Mesothelial cell of epicardium (in vitro differentiated cells): ENCODE measurements at places on chromosomes 1 and 21. TPM values are rescaled to one million over a fixed set of nuclear protein-coding genes. Genes with fewer than 3 reads are reported as not detected.

The CRYAA gene
- total RNA-seq = not detected in 3 replicates

The IRF6 gene
- total RNA-seq = 38.1 to 43.1 TPM (median 39.9 TPM) in 3 replicates

The GBP3 gene
- total RNA-seq = 6.4 to 7.2 TPM (median 6.6 TPM) in 3 replicates

The TLR5 gene
- 2.5 to 3.8 TPM (median 3.1 TPM) in 3 replicates for total RNA-seq

The TSTD1 gene
- 53.2 to 60.3 TPM (median 53.7 TPM) in 3 replicates for total RNA-seq

The DISP3 gene
- total RNA-seq = 1.5 to 2.3 TPM (median 2.2 TPM) in 3 replicates

DNA sequence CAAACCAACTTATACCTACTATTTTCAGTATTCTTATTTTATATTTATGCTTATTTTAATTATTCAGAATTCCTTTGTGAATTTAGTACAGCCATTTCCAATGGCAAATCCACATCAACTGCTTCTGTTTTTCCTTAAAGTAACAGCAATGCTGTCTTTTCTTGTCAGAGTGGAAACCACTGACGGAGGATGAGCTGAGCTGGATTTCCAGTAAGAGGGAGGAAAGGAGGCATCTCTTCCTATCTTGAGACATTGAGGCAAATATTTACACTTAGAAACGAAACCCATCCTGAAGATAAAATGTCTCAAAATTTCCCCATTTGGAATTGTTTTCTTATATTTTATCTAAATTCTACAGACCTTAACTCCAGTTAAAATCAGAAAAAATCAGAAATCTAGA lies 66.1 kb upstream of the SLC44A3 start:
- H3K4me1 ChIP-seq = peaks cover 29% of the 10 kb centered on the region
- peak overlapping the region; percentile 73 for H3K27ac ChIP-seq
- H3K36me3 ChIP-seq = peaks cover 9% of the 10 kb centered on the region
- DNase-seq = no peak
- no peaks in the 10 kb centered on the region for H3K27me3 ChIP-seq

- no peaks in the 10 kb centered on the region for H3K27me3 ChIP-seq
- no peak for DNase-seq
- peaks cover 20% of the 10 kb centered on the region for H3K4me1 ChIP-seq
- no peak overlapping the region for H3K4me3 ChIP-seq
- no peaks in the 10 kb centered on the region for H3K36me3 ChIP-seq
These were observed 128.0 kb downstream of the NTPCR start for GRCh38 chr1:233078396-233078795.

DNA sequence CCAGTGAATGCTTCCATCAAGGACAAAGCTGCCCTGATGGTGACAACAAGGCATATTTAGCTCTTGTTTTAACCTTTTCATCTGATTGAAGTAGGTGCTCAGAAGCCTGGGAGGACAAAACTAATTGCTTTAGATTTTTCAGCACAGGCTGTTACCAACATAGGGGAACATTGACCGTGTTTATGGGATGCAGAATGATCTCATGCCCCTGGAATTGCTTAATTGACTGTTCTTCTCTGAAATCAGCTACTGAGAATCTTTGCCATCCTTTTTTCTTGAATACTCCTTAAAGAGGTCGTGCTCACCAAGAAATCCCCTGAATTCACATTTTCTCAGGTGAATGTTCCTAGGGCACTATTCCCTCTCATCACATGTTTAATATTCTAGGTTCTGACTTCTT lies 95.9 kb upstream of the CCDC190 start:
- H3K4me1 ChIP-seq = peaks cover 14% of the 10 kb centered on the region
- H3K27ac ChIP-seq = peak overlapping the region; percentile 47
- H3K27me3 ChIP-seq = no peaks in the 10 kb centered on the region
- H3K36me3 ChIP-seq = peaks cover 1% of the 10 kb centered on the region
- DNase-seq = no peak
- no peak overlapping the region for H3K4me3 ChIP-seq

- DNase-seq = no peak
- H3K27me3 ChIP-seq = no peaks in the 10 kb centered on the region
- no peak overlapping the region for H3K27ac ChIP-seq
- peaks cover 29% of the 10 kb centered on the region for H3K36me3 ChIP-seq
These were observed 66.5 kb downstream of the PEX14 start for GRCh38 chr1:10541286-10541685.

DNA sequence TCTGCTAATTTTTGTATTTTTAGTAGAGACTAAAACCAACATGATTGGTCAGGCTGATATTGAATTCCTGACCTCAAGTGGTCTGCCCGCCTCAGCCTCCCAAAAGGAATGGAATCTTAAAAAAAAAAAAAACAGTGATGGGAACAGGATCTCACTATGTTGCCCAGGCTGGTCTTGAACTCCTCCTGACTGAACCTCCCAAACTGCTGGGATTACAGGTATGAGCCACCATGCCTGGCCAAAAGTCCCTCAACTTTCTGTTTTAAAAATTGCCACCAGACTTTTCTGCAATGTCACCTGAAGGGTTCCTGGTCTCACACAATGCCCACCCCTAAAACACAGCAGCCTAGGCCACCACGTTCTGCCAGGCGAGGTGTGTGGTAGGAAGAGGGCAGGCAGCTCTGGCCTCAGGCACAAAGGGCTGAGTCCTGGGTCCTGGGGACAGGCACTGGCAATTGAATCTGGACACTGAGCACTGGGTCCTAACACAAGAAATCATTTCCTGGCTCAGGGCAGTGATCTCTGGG lies 21.2 kb upstream of the THRAP3 start:
- H3K36me3 ChIP-seq = no peaks in the 10 kb centered on the region
- no peaks in the 10 kb centered on the region for H3K27me3 ChIP-seq
- H3K4me1 ChIP-seq = peaks cover 11% of the 10 kb centered on the region
- H3K27ac ChIP-seq = no peak overlapping the region

DNA sequence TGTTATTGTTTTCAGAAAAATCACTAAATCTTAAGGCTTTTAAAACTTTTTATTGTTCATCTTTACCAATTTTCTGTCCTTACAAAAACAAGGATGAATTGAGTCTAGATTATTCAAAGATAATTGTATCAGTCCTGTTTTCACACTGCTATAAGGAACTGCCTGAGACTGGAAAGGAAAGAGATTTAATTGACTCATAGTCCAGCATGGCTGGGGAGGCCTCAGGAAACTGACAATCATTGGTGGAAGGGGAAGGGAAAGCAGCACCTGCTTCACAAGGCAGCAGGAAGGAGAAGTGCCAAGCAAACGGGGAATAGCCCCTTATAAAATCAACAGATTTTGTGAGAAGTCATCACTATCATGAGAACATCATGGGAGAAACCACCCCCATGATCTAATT lies 455.6 kb upstream of the ZP4 start:
- no peaks in the 10 kb centered on the region for H3K27me3 ChIP-seq

GRCh38 chr1:225657462-225657989 lies 4.6 kb upstream of the ENAH start:
- H3K27me3 ChIP-seq = no peaks in the 10 kb centered on the region
- no peak overlapping the region for H3K4me3 ChIP-seq
- H3K4me1 ChIP-seq = peaks cover 36% of the 10 kb centered on the region
- no peaks in the 10 kb centered on the region for H3K36me3 ChIP-seq
- DNase-seq = no peak

GRCh38 chr1:223535319-223535718 lies 130.2 kb downstream of the CAPN8 start:
- H3K27me3 ChIP-seq = peaks cover 73% of the 10 kb centered on the region
- H3K4me3 ChIP-seq = no peak overlapping the region
- no peak for DNase-seq
- H3K27ac ChIP-seq = no peak overlapping the region

DNA sequence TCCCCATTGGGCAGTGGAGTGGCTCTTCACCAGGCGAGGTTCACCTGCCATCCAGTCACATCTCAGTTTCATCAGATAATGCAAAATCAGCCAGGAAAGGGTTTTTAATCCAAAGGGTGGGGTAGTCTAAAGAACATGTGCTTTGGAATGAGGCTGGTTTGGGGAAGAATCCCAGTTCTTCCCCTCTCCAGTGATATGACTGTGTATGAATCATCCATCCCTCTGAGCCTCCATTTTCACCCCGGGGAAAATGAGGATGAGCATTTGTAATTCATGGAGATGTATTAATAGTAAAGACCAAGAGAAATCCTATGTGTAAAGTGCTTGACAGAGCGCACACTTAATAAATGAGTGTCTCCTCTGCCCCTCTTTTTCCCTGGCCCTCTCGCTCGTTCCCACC lies 215.1 kb upstream of the FGGY start:
- DNase-seq = no peak
- H3K4me1 ChIP-seq = peaks cover 49% of the 10 kb centered on the region
- H3K4me3 ChIP-seq = no peak overlapping the region
- no peak overlapping the region for H3K27ac ChIP-seq

- H3K27ac ChIP-seq = no peak overlapping the region
- H3K4me1 ChIP-seq = peaks cover 6% of the 10 kb centered on the region
- H3K27me3 ChIP-seq = peaks cover 31% of the 10 kb centered on the region
- no peak for DNase-seq
These were observed 202.2 kb upstream of the C8B start for GRCh38 chr1:57167997-57168396.

DNA sequence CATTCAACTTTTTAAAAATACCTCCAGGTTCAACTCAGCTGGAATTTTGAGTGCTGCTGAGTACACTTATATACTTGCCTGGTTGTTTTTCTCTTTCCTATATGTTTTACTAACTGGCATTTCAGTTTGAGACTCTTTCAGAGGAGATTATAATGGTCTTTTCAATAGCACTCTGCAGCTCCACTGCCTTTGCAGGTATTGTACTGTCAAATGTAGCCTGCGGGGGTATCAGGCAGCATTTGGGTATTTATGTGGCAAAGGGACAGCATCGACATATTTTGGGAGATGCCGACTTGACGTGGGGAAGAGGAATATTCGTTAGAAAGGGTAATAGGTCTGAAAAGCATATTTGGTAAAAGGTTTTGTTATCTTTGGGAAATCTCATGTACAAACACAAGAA lies 11.1 kb upstream of the TGFBR3 start:
- H3K36me3 ChIP-seq = no peaks in the 10 kb centered on the region
- H3K27me3 ChIP-seq = no peaks in the 10 kb centered on the region

- peaks cover 45% of the 10 kb centered on the region for H3K4me1 ChIP-seq
- H3K36me3 ChIP-seq = no peaks in the 10 kb centered on the region
- H3K4me3 ChIP-seq = no peak overlapping the region
- peak overlapping the region; percentile 47 for H3K27ac ChIP-seq
- DNase-seq = no peak
- no peaks in the 10 kb centered on the region for H3K27me3 ChIP-seq
These were observed 16.9 kb upstream of the ECE1 start for GRCh38 chr1:21307210-21307609.

- no peak overlapping the region for H3K27ac ChIP-seq
- no peak for DNase-seq
- no peak overlapping the region for H3K4me3 ChIP-seq
- peaks cover 8% of the 10 kb centered on the region for H3K4me1 ChIP-seq
- H3K27me3 ChIP-seq = peaks cover 34% of the 10 kb centered on the region
These were observed 4.3 kb downstream of the LPAR3 start for GRCh38 chr1:84888753-84889152.

DNA sequence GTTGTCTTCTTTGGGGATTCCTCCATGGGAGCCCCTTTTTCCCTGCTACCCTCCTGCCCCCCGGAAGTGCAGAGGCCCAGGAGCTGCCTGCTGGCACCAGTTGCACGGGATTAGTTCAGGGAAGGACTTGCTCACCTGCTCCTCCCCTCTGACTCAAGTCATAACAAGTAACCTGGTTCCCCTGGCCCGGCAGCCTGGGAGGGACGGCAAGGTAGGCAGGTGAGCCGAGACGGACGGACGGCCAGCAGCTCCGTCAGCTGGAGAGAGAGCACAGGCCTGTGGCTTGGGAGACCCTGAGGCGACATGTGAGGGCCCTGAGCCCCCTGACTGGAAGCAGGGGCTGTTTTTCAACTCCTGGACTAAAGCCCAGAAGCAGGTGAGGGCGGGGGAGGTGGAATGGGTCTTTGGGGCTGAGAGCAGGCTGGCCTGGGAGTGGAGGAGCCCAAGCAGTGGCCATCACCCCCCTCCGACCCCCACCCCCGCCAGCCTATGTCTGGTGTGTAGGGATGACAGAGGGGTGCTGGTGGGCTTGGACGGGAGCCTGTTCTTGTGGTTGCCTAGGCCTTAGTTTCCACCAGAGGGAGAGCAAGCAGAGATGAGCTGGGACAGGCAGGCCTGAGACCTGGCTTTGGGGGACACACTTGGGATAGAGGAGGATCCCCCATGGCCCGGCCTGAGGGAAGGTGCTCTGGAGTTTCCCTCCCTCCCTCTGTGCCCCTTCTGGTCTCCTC lies at the start of gene INAVA:
Gene INAVA, plus strand, starts transcription at position 189 of the 731 bp plus-strand sequence. CDS start 3,501 bp downstream, outside the sequence.
- H3K4me1 ChIP-seq = peaks cover 71% of the 10 kb centered on the region
- no peak for DNase-seq
- H3K4me3 ChIP-seq = peak within 1 kb of the TSS; percentile 94
- peaks cover 3% of the 10 kb centered on the region for H3K36me3 ChIP-seq
- no peaks in the 10 kb centered on the region for H3K27me3 ChIP-seq
- H3K27ac ChIP-seq = peak within 1 kb of the TSS; percentile 95

DNA sequence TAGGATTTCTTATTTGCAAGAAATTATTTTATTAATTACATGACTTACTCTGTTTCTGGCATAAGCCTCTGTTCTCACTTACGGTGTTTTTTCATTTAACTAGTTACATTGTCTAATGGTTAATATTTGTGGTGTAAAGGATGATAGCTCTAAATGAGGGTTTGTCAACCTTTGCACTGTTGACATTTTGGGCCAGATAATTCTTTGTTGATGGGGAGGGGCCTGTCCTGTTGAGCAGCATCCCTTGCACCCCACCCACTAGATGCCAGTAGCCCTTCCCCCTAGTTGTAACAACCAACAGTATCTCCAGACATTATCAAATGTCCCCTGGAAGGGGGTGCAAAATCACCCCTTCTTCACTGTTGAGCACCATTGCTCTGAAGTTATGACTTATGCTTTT lies 83.6 kb upstream of the SLC44A3 start:
- H3K4me3 ChIP-seq = no peak overlapping the region
- H3K27me3 ChIP-seq = no peaks in the 10 kb centered on the region
- no peak overlapping the region for H3K27ac ChIP-seq

GRCh38 chr1:110136911-110137310 lies 13.4 kb upstream of the SLC6A17 start:
- no peak overlapping the region for H3K27ac ChIP-seq
- H3K27me3 ChIP-seq = peaks cover 13% of the 10 kb centered on the region
- H3K4me3 ChIP-seq = no peak overlapping the region
- no peaks in the 10 kb centered on the region for H3K36me3 ChIP-seq

DNA sequence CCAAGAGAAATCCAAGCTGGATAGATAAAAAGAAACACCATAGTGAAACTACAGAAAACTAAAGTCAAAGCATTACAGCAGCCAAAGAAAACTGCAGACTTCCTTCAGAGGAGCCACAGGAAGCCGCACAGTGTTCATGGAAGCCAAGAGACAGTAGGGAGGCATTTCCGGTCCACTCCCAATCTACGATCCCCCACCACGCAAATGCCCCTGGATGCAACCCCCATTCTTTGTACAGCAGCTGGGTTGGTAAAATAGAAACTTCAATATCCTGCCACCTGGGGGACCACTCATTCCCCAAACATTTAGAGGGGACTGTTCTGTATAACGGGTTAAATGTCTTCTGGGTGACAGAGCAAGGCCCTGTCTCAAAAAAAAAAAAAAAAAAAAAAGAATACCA lies 43.9 kb upstream of the TSPEAR start:
- no peak overlapping the region for H3K4me3 ChIP-seq
- no peak overlapping the region for H3K27ac ChIP-seq
- peaks cover 6% of the 10 kb centered on the region for H3K4me1 ChIP-seq
- peaks cover 8% of the 10 kb centered on the region for H3K36me3 ChIP-seq
- no peak for DNase-seq

- H3K4me1 ChIP-seq = no peaks in the 10 kb centered on the region
- no peak overlapping the region for H3K4me3 ChIP-seq
- no peak for DNase-seq
- no peaks in the 10 kb centered on the region for H3K36me3 ChIP-seq
- no peak overlapping the region for H3K27ac ChIP-seq
These were observed 143.8 kb downstream of the MATN1 start for GRCh38 chr1:30579580-30579979.
